ENCODE measurements at places on chromosomes 3 and 15.

DNA sequence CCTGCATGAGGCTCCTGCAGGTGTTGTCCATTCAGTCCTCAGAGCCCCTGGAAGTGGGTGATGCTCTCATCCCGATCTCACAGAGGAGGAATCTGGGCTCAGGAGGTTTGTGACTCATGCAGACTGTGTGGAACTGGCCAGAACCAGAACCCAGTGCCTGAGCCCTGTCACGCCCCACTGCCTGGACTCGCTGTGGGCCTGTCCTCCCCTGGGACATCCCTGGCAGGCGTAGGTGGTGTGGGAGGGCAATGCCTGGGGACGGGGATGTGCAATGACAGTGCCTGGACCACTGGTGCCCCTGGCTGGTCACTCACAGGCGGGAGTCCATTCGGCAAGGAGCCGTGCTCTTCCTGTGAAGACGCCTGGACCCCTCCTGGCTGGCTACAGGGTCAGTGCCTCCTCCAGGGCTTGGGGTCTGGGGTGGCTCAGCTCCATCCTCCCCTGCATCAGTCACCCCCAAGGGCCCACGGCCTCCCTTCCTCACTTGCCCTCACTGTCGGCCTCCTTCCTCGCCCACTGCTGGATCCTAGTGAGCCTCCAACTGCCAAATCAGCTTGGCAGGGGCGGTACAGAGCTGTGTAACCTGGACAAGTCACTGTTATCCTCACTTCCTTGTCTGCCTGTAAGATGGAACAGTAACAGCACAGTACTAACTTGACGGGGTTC lies 14.9 kb downstream of the PSTPIP1 start:
- DNase-seq: no peak

- DNase-seq: no peak
These were observed 57.0 kb upstream of the GATM start for GRCh38 chr15:45435124-45435903.

DNA sequence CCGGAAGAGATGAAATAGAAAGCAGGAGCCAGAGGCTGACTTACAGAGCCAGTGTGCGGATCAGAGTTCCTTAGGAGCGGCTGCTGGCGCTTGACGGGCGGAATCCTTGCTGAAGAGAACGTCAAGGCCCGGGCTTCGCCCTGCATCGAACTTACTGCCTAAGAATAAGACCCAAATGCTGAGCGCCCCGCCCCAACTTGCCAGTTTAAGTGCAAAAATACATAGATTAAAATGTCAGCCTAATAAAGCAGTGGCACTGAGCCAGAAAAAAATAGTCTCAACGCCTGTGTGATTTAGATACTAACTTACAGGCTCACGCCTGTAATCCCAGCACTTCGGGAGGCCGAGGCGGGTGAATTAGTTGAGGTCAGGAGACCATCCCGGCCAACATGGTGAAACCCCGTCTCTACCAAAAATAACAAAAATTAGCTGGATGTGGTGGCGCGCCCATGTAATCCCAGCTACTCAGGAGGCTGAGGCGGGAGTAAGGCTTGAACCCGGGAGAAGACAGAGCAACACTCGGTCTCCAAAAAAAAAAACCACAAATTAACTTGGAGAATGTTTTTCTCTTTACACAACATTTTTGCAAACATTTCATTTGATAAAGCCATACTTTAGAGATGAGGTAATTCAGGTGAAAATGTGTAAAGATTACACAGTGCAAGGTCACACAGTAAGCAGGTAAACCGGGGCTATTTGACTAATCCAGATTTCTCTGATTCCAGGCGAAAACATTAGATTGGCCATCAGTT lies 1.2 kb upstream of the UBP1 start:
- no peak for DNase-seq

DNA sequence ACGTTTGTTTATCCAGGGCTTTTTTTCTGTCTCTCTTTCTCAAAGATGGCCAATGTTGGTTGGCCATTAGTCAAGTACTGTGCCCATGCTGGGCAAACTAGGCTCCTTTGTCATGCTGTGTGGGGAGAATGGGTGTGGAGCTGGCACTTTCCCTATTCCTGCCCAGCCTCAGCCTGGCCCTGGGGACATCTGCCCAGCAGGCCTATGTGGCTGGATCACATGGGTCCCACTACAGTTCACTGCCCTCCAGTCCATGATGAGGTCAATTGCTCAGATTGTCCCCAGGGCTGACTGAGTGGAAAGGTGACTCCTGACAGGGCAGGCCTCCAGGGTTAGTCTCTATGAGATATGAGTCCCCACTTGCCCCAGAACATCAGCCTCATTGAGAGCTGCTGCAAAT lies 54.4 kb upstream of the HERC1 start:
- no peak for DNase-seq

- no peak for DNase-seq
These were observed 19.8 kb downstream of the LARP6 start for GRCh38 chr15:70833861-70834765.

DNA sequence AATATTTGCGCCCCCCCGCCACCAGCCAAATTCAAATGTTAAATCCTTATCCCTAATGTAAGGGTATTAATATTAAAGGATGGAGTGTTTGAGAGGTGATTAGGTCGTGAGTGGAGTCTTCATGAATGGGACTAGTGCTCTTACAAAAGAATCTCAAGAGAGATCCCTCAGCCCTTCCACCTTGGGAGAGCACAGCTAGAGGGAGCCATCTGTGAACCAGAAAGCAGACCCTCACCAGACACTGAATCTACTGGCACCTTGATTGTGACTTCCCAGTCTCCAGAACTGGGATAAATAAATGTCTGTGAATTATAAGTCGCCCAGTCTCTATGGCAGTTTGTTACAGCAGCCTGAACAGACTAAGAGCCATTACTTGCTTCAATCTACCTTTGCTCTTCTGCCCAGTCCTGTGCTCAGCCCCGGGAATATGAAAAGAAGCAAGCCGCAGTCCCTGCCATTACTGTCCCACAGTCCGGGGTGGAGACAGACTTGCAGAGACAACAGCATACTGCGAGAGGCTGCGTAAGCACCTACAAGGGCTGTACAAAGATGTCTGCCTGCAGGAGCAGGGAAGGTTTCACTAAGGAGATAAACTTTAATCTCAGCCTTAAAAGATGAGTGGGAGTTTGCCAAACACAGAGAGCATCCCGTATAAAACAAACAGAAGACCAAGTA lies 110.7 kb upstream of the TMCO5A start:
- DNase-seq: no peak
